ENCODE measurements at places on chromosomes 2 and 18.

DNA sequence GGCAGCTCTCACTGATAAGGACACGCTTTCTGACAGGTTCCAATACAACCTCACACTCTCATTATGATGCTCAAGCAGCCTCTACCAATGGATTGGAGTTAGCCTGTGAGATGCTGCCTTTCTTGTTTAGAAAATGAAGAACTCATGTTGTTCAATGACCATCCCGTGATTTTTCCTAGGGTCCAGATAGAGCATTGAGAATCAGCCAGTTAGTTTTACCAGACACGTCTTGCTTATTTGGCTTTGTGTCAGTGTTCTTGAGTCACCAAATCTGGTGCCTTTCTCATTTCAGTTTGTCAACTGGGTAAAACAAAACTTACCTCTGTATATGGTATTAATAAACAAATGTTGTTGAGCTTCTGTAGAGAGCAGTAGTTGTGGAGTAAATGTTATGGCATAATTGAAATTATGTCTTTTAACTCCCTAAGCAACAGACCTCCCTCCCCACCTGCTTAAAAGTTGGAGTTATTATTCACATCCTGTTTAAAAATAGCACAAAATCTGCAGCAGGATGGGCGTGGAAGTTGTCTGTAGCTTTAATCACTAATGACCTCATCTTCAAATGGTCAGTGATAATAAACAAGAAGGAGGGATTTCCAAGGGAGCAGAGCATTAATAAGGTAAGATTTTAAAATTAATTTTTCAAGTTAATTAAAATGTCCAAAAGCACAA, 167.3 kb downstream of the HRH4 start:
- no peak for DNase-seq

DNA sequence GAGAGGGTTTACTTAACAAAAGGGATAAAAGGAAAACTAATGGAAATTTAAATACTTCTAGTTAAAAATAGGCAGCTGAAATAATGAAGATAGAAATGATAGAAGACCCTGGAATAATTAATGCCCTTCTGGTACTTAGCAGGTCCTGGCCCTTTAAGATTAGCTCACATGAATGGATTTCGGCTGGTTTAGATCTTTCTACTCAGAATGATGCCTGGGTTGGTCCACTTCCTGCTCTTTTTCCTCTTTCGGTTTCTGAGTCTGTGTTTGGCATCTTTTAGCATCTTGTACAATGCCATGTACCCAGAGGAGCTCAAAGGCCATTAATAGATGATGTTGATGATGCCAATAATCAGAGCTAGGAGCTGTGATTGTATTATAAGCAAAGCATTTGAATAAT, 290.5 kb downstream of the CLIP4 start:
- no peak for DNase-seq

- DNase-seq = no peak
Observed at GRCh38 chr2:183995632-183996031, 602.7 kb upstream of the ZNF804A start.

GRCh38 chr18:11324510-11324909, 175.1 kb upstream of the PIEZO2 start:
- DNase-seq = no peak

GRCh38 chr18:31710826-31711225, 26.4 kb upstream of the B4GALT6 start:
- peak; percentile 18 for DNase-seq

DNA sequence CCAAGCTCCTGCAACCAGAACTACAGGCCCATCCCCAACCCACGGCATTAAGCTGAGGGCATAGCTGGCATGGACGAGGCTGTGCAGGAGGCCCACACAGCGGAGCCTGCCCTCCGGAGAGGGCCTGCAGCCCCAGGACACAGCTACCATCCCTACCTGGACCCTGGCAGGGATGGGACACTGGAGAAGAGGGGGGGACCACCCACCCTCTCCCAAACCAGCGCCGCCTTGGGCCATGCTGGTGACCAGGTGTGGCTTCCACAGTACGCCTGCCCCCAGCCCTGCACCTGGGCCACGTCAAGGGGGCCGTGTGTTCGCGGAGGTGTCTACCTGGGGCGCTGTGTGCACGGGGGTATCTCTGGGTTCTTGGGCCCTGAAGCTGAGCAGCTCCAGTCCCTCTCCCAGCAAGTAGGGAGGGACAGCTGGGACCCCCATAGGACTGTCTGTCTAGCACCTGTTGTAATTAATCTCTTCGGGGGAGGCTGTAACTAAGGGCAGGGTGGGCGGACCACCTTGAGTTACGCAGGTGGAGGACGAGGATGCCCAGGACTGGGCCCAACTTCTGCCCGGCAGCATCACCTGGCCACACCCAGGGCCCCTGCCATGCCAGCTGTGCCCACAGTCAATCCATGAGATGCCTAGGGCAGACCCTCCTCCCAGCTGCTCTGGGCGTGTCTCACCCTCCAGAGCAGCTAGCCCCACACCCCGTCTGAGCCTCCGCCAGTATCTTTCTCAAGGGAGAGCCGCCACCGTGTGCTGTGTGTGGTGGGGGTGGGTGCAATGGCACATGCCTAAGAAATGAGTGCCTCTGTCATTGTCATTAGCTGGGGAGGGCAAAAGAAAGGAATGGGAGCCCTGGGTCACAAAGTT, 18.3 kb downstream of the HS6ST1 start:
- DNase-seq = no peak

GRCh38 chr2:240595381-240596079, 9.0 kb downstream of the CAPN10 start:
- peak; percentile 64 for DNase-seq

- DNase-seq = no peak
Observed at GRCh38 chr18:66011916-66012315, 261.1 kb downstream of the CDH7 start.

DNA sequence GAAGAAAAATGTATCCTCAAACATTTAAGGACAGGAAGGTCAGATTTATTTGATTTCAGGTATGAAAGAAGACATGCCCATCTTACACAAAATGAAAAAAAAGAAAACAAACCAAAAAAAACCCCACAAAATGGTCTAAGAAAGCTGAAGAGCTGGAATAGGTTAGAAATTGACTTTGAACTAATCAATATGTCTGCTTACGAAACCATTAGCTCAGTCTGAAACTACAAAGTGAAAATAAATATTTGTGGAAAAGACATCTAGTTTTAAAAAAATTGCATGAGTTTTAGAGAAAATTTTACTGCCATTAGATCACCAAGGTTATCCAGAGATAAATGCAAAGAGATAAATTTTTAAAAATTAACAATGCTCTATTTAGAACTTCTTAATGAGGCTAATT, 125.3 kb downstream of the TMEFF2 start:
- DNase-seq = peak; percentile 50

- no peak for DNase-seq
Observed at GRCh38 chr2:194514281-194514680, 1142.7 kb upstream of the SLC39A10 start.

DNA sequence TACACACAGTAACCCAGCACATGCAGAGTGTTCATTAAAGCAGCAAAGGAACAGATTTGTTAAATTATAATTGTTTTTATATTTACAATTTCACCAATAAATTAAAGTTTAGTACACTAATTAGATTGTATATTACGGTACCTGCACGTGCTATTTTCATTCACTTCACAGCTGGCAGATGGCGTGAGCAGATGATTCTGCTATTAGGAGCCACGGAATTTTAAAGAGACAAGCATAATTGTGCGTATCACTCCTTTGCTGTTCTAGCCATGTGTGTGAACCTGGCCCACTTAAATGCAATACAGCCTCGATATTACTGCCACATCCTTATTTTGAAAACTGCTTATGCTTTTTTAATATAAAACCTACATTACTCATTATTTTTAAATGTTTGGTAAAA, 332.8 kb upstream of the SOX11 start:
- no peak for DNase-seq

DNA sequence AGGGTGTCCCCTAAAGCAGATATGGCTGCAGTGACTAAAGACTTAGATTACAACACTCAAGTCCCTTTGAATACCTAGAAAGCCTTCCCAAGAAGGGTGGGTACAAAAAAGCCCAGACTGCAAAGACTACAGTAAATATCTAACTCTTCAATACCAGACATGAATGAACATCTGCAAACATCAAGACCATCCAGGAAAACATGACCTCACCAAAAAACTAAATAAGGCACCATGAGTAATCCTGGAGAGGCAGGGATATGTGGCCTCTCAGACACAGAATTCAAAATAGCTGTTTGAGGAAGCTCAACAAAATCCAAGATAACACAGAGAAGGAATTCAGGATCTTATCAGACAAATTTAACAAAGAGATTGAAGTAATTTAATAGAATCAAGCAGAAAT, 138.2 kb upstream of the OTOS start:
- no peak for DNase-seq

DNA sequence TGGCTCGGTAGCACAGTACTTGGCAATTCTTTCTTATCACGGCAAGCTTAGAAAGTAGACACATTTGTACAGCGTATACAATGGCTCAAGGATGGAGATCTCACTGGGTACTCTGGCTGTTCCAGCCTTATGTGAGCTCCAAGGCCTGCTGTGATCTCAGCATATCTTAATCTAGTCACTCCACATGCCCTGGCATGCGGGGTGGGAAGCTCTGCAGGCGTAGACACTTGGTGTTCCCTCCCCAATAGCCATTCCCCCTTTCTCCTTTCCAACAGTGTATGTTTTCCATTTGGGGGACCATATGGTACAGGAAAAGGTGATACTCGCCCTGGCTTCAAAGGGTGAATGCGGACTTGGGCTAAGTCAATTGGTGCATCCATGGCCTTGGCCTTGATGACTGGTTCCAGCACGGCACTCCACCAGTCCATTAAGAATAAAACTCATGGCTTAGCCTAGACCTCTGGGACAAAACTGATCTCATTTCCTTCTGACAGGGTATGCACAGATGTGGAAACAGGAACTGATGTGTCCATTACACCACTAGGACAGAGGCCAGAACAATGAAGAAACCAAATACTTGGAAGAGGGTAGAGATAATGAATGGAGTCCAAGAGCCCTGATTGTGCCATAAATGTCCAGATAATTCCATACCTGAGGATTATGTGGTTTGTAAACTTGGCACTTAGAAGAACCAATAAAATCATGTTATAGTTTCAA, 28.4 kb downstream of the TGIF1 start:
- no peak for DNase-seq

DNA sequence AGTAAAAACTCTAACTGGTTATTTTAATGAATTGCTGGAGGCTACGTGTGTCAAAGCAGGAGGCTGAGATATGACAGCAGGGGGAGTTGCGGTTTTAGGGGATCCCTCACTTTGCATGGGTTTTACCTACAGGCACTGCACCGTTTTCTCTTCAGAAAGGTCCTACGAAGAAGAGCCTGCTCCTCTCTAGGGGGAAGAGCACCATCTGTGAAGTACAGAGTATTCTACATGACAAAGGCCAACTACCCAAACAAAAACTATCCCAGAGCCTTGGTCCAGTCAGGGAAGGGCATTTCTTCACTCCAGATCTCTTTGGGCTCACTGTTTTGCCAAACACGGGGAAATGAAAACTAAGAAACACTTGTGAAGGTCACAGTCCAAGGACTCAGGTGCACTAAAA, 696.7 kb upstream of the SOX11 start:
- no peak for DNase-seq

DNA sequence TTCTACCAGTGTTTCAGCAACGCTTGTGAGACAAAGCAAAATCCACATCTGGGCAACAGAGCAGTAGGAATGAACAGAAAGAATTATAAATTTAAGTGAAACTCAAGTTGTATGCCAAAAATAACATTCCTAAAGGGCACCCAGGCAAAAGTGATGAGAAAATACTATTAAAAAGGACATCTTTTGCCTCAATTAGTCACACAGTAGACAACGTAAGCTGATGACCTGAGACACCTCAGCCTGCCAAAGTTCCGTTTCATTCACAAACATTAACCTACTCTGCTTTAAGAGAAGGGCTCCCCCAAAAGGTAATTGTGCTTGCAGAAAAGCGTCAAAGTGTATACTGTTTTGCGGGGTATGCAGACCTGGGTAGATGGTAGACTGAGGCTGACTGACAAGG, 7.2 kb downstream of the HDLBP start:
- no peak for DNase-seq

DNA sequence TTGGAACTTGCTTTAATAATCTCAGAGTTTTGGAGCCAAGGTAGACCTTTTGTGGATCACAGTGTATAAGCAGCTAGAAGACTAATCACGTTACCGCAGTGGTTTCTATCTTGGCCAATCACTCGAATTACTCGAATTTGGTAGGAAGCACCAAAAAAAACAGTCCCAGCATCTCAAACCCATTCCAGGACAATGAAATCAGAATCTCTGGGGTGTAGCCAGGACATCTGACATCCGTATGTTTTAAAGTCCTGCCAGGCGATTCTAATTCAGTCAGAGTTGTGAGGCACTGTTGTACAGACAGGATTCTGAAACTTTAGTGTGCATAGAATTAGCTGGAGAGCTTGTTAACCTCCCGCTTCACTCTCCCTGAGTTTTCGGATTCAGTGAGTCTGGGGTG, 30.8 kb downstream of the GRHL1 start:
- no peak for DNase-seq

GRCh38 chr2:74221604-74222299, 23.3 kb downstream of the MTHFD2 start:
- no peak for DNase-seq

GRCh38 chr2:86466306-86466705, 25.1 kb downstream of the KDM3A start:
- no peak for DNase-seq

DNA sequence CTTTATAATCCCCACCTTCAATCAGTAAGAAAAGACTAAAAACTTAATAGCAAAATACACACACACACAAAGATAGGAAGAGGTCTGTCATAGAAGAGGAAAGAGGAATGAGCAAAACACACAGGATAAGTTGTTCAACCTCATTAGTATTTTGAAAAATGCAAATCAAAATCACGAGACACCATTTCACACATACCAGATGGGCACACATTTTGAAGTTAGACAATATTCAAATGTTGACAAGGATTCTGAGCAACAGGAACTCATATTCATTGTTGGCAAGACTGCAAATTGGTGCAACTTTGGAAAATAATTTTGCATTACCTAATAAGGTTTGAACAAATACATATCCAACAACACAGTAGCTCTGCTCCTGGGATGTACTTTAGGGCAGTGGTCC, 127.6 kb downstream of the RAB3GAP1 start:
- DNase-seq = no peak

DNA sequence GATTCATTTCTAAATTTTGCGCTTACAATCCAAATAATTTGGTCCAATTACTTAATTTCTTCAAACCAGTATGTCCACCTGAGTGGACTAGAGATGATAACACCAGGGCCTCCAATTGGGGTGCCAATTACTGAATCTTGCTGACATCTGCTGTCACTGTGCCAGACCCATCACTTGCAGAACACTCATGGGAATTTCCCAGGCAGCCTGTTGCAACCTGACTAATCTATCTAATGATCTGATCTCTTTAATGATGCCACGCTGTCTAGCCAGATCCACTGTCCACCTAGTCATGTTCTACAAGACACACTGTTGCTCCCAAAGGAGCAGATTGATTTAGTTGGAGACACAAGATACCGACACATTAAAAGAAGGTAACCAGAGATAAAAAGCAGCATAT, 11.8 kb upstream of the LRP1B start:
- no peak for DNase-seq

Data from HepG2 (cell line).